NCI-H460 (cell line): ENCODE measurements at places on chromosomes 4 and X. TPM values are rescaled to one million over a fixed set of nuclear protein-coding genes. Genes with fewer than 3 reads are reported as not detected.

GRCh38 chr4:159048166-159048886, 54.6 kb upstream of the RAPGEF2 start:
- DNase-seq, result peak; percentile 64

GRCh38 chr4:85475631-85476233, 782 bp downstream of the ARHGAP24 start:
- DNase-seq, result no peak

DNA sequence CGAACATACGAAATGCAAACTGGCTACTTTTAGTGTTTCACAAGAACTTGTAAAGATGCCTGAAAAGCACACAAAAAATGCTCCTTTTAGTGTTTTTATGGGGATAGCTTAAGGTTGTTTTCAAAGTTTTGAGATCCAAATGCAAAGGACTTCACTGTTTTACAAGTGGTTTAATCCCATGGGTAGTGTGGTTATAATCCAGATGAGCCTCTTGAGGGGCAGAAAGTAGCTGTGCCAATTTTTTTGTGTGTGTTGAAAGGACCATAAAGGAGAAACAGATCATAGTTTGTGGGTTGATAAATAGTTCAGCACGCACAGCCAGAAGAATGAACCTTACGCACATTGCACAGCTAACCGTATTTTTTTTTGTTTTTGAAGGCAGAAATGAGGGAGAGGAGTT, 126.9 kb upstream of the GIMD1 start:
- DNase-seq, result no peak

DNA sequence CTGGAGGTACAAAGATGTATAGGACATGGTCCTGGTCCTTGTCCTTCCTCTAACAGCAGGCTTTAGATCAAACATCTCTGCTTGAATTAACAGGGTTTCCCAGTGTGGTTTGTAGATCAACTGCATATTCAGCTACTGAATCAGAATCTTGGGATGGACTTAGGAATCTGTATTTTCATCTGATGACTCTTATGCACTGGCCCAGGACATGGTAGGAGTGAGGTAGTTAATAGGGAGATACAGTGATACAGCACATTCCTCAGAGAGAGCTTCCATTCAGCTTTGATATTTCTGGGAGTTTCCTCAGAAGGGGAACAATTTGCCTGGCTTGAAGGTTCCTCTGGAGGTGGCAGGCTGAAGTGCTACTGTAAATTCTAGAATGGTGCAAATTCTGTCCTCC, 203.1 kb downstream of the LARP7 start:
- no peak for DNase-seq

- DNase-seq, result no peak
Observed at GRCh38 chr4:96602661-96603060, 762.8 kb downstream of the PDHA2 start.

- DNase-seq, result no peak
Observed at GRCh38 chrX:103783971-103784370, 7.3 kb downstream of the PLP1 start.

- DNase-seq, result no peak
Observed at GRCh38 chrX:107713203-107713542, 62.4 kb downstream of the TSC22D3 start.

DNA sequence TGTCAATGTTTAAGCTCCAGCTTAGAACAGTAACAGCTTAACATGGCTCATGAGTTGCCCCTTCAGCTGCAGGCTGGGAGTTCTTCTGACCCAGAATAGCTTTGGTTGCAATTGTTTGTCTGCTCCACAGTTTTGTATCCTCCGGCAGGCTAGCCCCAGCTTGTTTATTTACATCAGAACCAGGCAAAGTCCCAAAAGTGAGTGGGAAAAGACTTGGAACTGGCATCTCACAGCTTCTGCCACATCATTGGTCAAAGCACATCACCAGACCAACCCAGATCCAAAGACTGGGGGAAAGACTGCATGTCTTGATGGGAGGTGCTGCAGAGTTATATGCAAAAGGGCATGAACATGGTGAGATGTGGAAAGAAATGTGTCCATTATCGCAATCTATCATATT, 231.2 kb upstream of the CPEB2 start:
- no peak for DNase-seq

DNA sequence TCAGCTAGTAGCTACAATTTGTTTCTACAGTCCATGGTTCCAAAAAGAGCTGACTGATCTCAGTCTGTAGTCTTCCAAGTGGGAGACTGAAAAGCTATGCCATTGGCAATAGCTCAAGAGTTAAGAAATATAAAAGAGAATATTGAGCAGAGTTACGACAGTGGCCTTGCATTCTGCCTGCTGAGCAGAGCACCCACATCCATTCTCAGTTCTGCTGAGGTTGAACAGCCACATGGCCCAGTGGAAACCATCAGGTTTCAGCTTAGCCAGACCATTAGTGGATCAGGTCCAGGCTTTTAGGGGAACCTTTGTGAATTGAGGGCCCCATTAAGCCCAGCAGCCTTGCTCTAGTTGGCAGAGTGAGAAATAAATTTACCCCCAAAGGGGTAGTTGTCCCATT, 28.1 kb downstream of the ZNF81 start:
- no peak for DNase-seq

DNA sequence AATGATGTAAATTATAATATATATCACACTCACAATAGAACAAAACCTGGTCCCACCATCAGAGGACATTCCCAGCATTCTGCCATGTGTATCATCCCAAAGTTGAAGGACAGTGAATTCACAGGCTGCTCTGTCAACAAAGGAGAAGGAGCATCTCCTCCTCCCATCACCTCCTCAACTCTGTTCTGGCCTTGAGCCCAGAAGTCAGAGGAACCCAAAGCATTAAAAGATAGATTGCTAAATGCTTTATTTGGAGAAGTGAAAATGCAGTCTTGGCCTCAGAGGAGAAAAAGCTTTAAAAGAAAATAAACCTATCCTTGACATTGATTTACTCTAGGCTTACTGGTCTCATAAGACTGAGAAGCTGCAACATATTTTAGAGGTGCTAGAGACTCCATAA, 268.8 kb upstream of the RASGEF1B start:
- DNase-seq, result no peak

GRCh38 chr4:88765729-88766128, 68.1 kb upstream of the NAP1L5 start:
- DNase-seq, result peak; percentile 67

GRCh38 chr4:6769233-6769988, 13.1 kb upstream of the KIAA0232 start:
- no peak for DNase-seq

DNA sequence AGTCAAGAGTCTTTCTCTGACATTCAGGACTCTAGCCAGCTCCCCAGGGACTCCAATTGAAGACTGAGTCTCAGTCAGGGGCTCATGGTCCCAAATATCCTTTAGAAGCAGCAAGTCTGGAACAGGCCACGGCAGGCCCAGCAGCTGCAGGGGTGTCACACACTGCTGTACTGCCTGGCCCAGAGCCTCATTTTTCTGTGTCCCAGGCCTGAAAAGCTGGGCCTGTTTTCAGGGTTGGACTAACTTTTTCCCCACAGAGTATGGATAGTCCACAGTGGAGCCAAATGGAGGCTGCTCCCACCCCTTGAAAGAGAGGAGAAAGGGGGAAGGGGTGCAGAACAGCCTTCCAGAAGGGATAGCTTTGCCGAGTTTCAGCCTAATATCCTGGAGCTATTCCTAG, 146.8 kb upstream of the NALF2 start:
- no peak for DNase-seq

GRCh38 chrX:17167915-17168314, 207.1 kb upstream of the NHS start:
- DNase-seq, result no peak

DNA sequence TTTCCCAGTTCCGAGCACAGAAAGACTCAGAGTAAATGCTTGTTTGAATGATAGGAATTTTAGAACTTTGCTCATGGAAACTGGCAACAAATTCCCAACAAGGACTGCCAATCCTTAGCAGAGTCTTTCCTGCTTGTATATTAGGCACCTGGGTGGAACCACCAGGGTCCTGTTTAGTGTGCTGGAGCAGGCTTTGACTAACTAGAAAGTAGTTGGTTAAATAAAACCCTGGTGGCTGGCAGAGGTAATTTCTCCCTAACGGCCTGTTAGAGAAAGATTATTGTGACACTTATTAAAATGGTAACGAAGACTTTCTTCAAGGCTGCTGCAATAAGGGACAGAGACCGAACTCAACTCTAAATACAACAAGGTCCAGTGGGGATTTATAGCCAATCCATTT, 103.6 kb upstream of the TEX13D start:
- DNase-seq, result no peak

GRCh38 chr4:68342134-68342533, 7.8 kb downstream of the YTHDC1 start:
- no peak for DNase-seq

DNA sequence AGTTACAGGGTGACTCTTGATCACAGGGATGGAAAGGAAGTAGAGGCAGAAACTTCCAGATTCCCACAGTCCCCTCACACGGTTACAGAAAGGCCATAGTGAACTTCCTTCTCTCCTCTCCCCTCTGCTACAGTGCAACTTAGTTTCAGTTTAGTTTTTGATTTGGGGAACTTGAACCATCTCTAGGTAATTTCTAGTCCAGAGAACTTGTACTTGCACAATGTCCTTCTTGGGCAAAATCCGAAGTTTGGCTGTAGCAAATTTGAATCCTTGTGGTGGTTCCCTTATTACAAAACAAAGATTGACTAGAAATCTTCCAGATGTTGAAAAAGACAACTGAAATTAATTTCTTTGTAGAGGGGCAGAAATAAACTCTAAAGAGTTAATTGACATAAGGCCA, 1.2 kb upstream of the BLTP1 start:
- no peak for DNase-seq

GRCh38 chrX:150258463-150259430, 104.4 kb upstream of the MAMLD1 start:
- DNase-seq, result no peak

GRCh38 chrX:51461053-51462044, 35.0 kb downstream of the NUDT11 start:
- DNase-seq, result peak; percentile 19

DNA sequence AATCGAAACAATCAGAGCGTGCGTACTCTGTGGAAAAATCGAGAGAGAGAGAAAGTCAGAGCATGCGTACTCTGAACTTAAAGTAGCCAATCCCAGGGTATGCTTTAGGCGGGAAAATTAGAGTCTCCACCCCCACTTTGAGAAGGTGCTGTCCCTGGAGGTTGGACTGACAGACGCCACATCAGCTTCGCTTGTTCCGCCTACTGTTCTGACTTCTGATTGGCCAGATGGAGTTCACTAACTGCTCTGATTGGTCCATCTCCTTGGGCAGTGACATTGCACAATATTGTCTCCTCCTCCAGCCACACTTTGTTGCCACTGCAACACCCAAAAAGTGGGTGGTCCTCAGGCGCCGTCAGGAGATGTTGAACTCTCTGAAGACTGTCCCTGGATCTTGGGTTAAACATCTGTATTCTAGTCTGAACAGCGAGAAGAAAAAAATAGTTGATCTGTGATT, at the start of gene SSX5:
TSS of gene SSX5 (minus strand) at position 51 of the 457 bp plus-strand sequence. CDS start 1,437 bp downstream, outside the sequence.
- DNase-seq, result no peak

- no peak for DNase-seq
Observed at GRCh38 chrX:30533266-30533665, 44.3 kb downstream of the TASL start.

- DNase-seq, result no peak
Observed at GRCh38 chr4:1348014-1348513, 1.1 kb downstream of the UVSSA start.

DNA sequence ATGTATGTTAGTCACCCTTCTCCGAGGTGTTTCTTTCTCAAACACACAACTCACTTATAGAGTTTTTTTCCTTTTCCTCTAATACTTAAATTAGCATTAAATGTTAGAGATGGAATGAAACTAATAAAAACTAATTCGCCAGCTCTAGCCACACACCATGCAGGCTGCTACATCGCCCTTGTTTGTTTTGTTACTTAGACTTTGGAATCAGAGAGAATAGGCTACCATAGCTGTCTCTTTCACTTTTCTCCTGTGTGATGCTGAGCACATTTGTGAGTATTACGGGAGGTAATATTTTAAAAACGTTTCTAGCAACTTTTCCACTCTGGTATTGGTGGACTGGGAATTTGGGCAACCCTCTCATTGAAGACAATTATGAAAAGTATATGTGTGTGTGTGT, 43.5 kb downstream of the ESX1 start:
- no peak for DNase-seq

- no peak for DNase-seq
Observed at GRCh38 chr4:83536362-83537272, 709 bp downstream of the GPAT3 start.

DNA sequence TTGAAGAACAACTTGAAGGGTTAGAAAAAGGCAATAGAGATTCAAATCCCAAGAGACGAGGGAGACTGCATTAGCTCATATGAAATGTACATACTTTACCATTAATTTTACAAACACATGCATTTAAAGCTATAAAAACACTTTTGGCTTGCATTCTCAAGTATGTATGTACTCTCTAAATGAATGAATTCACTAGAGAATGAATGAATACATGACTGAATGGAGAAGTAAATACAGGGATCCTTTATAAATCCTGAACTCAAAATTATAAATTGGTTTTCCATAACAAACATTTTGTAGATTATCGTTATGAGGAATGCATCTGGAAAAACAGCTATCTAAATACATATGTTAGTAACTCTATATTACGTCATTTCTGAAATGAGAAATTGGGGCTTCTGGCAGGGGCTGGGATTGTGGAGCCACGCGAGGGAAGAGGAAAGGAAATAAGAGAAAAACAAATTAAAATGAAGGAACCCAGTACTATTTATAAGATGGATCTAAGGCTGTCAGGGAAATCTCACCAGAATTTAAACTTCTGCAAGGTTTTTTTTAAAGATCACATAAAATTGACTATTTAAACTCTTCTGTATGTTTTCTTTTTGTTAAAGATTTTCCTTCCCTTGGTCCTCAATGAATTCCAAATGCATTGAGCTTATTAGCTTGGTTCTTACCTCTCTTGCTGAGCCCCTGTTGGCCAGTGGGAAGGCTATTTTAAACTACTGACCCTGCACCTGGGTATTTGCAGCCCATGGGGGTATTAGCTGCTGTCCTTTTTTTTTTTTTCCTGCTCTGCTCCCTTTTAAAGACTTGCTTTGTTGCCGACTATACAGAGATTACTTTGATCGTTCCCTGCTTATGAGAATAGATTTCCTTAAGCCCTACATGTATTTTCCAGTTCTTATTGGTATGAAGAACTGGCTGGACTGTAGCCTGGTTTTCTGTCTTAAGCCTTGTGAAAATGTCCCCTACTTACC, 207.8 kb downstream of the ADGRL3 start:
- no peak for DNase-seq

GRCh38 chr4:75490155-75490554, 24.0 kb downstream of the RCHY1 start:
- DNase-seq, result no peak

The SLIT2 gene
- total RNA-seq, result not detected in 2 replicates

The XAGE1A gene
- 0.25 TPM in 1 of 2 replicates, not detected in the other for total RNA-seq

The ALPK1 gene
- 17.8 and 19.0 TPM in 2 replicates for total RNA-seq

The SHROOM4 gene
- total RNA-seq, result not detected in 2 replicates

The OCIAD2 gene
- 44.4 and 64.1 TPM in 2 replicates for total RNA-seq

The RAB9A gene
- total RNA-seq, result 26.9 and 35.9 TPM in 2 replicates

The TACR3 gene
- not detected in 2 replicates for total RNA-seq

The SYTL5 gene
- 0.05 and 0.17 TPM in 2 replicates for total RNA-seq

The FMR1NB gene
- not detected in 2 replicates for total RNA-seq
